ENCODE measurements at places on chromosomes 3 and 15.

DNA sequence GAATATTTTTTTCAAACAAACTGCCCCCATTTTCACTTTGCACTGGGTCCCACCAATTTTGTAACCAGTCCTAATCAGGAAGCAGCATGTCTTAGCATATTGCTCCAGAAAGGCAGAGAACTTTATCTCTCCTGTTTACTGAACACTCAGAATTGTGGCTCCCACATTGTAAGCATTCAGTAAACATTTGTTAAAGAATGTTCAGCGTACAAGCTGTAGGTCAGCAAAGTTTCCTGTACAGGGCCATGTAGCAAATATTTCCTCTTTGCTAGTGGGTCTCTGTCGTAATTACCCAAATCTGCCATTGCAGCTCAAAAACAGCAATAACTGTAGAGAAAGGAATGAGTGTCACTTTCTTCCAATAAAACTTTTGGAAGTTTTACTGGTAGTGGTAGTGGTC lies 393.3 kb downstream of the GRM7 start:
- no peak for DNase-seq

DNA sequence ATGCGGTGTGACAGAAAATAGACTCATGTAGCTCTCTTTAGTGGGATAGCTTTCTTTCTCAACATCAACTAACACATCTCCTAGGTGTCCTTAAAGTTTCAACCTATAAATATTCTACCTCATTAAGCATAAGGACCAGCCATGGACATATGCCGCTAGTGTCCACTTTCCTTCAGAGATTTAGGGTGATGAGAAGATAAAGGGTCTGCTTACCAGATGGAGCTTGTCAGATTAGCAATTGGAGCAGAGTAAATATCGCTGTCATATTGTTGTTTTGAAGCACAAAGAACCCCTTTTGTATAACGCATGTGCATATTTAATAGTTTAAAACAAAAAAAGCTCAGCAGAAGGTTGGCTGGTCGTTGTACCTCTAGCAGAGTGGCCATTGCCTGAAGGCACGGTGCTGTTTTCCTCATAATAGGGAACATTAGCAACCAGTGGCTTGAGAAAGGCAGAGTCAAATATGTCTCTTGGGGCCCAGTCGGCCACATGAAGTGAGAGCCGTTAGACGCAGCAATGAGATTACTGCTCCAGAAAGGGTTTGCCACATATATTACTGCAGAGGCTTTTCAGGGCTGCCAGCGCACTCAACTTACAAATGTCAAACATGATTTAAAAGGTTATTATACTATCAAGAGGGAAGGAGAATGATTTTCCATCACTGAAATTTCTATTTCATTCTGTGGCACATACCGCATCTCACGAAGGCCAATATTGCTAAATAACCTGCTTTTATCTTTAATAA lies 264.2 kb downstream of the ROBO2 start:
- DNase-seq: no peak

DNA sequence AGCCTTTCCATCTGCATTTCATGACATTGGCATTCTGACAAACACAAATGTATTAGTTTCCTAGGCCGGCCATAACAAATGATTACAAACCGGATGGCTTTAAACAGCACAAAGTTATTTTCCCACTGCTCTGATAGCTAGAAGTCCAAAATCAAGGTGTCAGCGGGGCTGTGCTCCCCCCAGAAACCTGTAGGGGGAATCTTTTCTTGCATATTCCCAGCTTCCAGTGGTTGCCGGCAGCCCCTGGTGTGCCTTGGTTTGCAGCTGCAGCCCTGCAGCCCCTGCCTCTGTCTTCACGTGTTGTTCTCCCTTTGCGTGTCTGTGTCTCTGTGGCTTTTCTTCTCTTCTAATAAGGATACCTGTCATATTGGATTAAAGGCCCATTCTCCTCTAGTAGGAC lies 79.0 kb upstream of the CDV3 start:
- DNase-seq: no peak

DNA sequence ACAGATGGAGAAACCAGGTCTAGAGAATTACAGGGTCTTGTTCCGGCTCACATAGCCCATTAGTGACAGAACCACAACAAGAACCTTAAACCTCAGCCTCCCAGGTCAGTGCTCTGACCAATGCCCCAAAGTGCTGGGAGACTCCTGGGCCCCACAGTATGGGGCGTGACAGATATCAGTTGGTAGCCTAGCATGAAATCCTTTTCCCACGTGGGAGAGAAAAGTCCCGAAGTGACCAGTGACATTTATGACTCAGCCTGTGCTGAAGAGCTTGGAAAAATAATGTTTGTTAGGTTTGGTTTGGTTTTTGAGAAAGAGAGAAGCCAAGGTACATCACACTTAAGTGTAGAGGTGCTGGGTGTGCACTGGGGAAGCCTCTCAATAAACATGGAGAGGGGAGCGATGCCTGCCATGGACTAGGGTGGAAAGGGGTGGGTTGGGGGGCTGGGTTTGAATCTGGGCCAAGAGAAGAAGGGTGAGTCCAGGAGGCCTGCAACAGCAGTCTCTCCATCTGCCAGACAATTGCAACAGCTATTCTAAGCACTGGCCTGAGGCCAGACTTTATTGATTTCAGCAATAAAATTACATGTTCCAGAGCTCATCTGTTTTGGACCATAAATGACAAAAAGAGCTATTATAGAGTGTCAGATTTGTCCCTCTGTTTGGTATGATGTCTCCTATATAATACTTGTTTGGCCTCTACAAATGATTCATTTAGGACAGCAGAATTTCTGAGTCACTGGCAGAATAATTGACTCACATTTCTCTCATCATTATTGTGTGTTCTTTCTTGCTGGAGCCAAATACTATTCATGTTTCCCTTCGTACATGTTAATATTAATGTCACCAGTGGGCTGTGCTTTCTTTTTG lies 43.4 kb downstream of the C2CD4A start:
- no peak for DNase-seq

DNA sequence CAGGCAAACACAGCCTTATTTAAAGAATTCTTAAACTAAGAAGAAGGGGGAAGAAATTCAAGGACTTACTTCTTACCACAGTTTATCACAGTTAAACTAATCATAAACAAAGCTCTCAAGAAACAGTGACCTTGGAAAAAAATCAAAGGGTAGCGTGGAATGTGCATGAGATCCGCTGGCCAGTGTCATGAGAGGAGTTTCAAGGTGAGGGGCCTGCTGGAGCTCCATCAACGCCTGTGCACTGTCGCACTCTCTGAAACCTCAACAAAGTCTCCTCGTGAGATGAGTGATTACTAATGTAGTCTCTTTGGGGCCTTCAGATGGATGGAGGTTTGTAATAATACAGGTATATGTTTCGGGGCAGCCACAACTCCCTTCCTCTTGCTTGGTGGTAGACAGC lies 28.4 kb upstream of the PRICKLE2 start:
- DNase-seq: no peak

DNA sequence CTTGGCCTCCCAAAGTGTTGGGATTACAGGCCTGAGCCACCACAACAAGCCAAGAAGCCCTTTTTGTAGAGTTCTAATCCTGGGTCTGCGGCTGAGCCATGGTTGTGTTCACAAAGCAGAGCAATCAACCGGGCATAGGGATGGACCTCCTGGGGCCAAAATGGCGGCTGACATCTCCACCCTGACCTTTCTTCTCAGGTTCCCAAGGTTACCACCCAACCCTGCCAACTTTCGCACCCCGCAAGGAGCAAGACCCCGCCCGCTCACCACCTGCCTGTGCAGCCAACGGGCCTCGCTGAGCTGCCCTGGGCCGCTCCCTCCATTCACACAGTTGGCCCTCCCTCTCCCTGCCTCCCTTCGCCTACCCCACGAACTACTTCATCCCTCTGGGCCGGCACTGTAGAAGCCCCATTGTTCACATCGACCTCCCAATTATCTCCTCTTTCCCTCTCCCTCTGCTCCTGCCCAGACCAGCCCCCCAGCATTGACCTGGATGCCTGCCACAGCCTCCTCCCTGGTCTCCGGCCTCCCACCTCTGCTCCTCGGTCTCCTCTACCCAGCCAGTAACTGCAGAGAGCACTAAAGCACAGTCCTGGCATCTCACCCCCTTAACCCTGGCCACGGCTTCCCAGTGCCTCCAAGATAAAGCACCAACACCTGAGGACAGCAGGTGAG lies 62.0 kb upstream of the TFRC start:
- no peak for DNase-seq

GRCh38 chr15:77042955-77043920 lies 27.7 kb downstream of the TSPAN3 start:
- DNase-seq: no peak

DNA sequence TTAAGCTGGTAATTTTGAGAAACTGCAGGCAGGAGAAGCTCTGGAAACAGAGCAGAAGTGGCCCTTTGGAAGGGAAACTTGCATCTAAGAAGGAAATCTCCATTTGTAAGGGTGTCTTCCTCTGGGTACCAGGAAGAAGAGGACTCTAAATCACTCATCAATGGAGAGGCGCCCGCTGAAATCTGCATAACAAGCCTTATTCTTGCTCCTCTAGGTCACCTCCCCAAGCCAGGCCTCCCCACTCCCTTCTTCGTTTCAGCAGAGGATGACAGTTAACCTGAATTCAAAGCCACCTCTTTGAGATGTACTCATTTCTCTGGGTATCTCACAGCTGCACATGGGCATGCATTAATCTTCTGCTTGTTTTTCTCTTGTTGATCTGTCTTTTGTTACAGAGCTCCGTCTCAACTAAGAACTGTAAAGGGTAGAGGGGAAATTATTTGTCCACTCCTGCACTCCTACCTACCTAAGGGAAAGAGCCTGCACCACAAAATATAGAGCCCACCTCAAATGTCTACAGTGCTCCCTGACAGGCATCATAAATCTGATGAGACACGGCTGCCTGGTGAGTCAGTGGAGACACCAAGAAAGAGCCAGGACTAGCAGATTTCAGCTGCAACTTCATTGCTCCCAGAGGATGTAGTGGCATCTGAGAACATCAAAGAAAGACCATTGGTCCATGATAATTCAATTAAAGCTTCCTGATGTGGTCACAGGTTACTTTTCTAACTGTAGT lies 51.5 kb downstream of the GABRB3 start:
- DNase-seq: no peak

GRCh38 chr3:74801924-74802323 lies 187.5 kb upstream of the CNTN3 start:
- DNase-seq: no peak
